GM12864 (cell line): ENCODE measurements at places on chromosomes 3 and 15.
A peak's percentile ranks its signal among the peaks of the same experiment; 100 is the strongest.

GRCh38 chr3:3800685-3801493 lies 1.7 kb downstream of the LRRN1 start:
- DNase-seq: no peak

- no peak for DNase-seq
Observed at GRCh38 chr15:26065723-26066122, 202.6 kb upstream of the ATP10A start.

- DNase-seq: no peak
Observed at GRCh38 chr3:59271971-59272370, 222.1 kb upstream of the CFAP20DC start.

- DNase-seq: no peak
Observed at GRCh38 chr3:4756855-4757574, 222.2 kb upstream of the BHLHE40 start.

- DNase-seq: no peak
Observed at GRCh38 chr3:174423936-174424335, 435.2 kb upstream of the NAALADL2 start.

DNA sequence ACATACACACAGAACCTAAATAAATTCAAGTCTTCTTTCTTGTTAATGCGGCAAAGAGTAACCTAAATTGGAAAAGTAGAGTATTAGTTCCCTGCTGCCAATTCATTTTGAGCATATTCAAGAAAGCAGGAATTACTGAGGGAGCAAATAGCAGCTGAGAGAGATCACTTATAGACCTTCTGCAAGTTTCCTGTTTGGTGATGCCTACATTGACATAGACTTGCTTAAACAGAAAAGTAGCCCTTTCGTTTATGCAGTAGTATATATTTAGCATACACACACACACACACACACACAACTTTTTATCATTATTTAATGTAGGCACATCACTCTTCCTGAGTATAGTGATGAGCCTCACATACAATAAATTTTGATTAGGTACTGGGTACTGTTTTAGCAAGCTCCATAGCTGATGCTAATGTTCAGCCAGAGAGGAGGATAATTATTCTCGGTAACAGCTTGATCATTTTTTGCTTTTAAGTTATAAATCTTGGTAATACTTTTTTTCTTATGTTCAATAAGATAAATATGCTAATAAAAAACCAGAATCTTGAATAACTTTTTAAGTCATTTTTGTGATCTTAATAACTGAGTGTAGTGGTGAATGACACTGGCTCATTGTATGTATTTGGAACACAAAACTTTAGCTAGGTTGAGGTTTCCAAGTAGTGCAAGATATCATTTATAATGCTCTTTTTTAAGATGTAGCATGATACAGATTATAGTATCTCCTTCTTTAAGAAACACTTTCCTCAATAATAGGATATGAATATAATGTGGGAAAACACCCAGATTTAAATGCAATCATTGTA lies 174.7 kb downstream of the MBNL1 start:
- DNase-seq: no peak

DNA sequence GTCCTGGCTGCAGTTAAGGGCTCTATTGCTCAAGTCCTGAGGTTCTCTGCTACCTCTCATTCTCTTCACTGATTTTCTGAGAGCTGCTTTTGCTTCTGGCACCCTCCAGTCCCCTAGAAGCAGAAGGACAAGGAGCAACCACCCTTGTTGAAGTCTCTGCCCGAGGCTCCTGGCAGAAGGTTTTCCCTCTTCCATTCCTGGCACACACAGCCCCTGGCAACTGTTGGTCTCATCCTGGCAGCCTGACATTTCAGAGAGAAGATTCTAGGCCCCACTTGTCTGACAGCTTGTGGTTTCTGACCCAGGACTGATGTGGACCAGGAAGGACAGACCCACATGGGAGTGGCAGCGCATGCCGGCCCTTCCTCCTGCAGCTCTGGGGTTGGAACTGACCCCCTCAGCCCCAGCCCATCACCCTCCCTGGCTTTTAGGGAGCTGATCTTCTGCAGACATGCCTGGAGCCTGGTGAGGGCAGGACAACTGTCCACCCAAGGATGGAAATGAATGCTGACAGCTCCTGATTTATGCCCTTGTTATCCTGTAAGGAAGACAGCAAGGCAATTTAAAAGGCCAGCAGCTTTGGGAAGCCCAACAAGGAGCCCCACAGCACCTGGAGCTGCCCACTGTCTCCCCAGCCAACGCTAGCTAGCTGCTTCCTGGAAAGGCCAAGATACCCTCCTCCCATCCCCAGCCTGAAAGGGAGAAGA lies 13.0 kb upstream of the NTRK3 start:
- DNase-seq: no peak

DNA sequence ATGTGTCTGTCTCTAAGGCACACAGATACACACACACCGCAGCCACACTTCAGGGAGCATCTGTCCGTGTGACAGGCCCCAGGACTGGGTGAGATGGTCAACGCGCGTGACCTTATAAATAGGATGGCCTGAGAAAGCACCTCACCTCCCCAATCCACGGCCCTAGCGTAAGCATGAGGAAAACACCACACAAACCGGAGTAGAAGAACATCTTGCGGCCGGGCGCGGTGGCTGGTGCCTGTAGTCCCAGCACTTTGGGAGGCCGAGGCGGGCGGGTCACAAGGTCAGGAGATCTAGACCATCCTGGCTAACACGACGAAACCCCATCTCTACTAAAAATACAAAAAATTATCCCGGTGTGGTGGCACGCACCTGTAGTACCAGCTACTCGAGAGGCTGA lies 1.6 kb downstream of the NIPA1 start:
- no peak for DNase-seq

DNA sequence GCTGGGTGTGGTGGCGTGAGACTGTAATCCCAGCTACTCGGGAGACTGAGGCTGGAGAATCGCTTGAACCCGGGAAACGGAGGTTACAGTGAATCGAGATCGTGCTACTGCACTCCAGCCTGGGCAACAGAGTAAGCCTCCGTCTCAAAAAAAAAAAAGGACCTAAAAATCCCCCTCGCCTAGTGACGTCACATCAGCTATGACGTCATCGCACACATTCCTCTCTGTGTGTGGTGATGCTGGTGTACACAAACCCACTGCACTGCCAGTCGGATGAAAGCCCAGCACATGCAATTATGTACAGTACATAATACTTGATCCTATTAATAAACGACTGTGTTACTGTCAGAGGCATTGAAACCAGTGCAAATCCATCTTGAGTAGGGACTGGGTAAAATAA lies 40.2 kb upstream of the SEC61A1 start:
- DNase-seq: peak; percentile 3

DNA sequence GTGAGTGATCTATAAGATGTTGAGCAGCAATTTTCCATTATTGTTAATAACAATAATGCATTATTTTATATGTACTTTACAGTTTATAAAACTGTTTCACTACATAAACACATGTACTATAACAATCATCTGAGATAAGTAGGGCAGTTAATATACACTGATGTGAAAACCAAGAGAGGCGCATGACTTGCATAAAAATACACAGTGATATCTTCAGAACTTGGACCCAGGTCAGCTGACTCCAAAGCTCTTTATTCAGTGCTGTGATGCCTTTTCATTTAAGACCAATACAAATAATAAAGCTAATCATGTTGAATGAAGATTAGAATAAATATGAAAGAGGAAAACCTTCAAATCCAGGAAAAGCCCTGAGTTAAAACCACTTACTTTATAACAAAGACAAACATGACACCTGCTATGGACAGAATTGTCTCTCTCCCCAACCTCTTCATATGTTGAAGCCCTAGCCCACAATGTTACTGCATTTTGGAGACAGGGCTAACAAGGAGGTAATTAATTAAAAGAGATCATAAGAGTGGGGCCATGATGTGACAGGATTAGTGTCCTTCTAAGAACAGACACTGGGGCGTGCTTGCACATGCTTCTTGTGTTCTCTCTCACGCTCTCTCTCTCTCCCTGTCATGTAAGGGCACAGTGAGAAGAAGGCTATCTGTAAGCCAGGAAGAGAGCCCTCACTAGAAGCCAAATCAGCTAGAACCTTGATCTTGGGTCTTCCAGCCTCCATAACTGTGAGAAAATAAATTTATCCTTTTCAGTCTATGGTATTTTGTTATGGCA lies 55.8 kb upstream of the TSPAN3 start:
- DNase-seq: no peak
